ENCODE measurements at places on chromosomes 13 and 19. TPM values are rescaled to one million over a fixed set of nuclear protein-coding genes. Genes with fewer than 3 reads are reported as not detected.
A peak's percentile ranks its signal among the peaks of the same experiment; 100 is the strongest.

GRCh38 chr13:52159159-52159982 lies at the start of gene NEK3:
NEK3 (minus strand) TSS chr13:52159597; CDS start chr13:52156191, 3,406 bp downstream.
- peak; percentile 48 for DNase-seq

DNA sequence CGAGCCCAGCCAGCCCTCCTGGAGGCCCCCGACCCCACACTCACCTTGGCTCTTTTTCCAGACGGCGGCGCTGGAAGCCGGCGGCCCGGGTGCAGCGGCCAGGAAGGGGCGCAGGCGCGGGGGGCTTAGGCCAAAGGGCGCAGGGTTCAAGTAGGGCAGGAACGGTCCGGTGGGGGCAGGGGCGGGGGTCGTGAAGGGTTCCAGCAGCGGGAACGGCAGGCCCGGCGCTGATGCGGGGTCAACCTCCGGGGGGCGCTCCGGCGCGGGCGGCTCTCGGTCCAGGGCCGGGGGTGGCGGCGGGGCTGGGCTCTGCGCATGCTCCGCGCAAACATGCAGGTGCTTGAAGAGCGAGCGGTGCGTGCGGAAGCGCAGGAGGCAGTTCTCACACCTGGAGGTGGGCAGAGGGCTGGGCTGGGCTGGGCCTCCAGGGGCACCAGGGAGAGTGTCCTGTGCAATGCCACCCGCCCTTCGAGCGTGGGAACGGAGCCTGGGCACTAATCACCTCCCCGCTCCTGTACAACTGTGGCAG lies 2.3 kb downstream of the ZNF414 start:
- DNase-seq: no peak

Gene TNFSF9
- 0.53 TPM for total RNA-seq

DNA sequence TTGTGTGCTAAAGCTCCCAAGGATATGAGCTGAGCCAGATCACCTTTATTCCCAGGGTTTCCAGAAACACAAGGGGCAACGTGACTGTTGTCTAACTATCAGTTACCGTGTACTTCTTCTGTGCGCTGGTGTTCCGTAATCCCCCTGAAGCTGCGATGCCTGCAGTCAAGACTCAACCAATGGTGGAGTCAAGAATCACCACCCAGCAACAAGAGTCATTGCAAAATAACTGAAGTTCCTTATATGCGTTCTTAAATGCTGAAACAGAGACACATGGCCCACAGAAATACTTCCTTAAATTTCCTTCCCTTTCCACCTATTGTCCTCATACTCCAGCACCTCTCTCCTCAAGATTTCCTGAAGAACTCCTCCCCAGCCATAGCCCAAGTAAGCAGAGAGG lies 200.2 kb downstream of the KATNAL1 start:
- DNase-seq: no peak

- no peak for DNase-seq
Observed at GRCh38 chr13:35882722-35883497, 248.3 kb downstream of the DCLK1 start.

Gene KLHL1
- total RNA-seq: 0.26 TPM

DNA sequence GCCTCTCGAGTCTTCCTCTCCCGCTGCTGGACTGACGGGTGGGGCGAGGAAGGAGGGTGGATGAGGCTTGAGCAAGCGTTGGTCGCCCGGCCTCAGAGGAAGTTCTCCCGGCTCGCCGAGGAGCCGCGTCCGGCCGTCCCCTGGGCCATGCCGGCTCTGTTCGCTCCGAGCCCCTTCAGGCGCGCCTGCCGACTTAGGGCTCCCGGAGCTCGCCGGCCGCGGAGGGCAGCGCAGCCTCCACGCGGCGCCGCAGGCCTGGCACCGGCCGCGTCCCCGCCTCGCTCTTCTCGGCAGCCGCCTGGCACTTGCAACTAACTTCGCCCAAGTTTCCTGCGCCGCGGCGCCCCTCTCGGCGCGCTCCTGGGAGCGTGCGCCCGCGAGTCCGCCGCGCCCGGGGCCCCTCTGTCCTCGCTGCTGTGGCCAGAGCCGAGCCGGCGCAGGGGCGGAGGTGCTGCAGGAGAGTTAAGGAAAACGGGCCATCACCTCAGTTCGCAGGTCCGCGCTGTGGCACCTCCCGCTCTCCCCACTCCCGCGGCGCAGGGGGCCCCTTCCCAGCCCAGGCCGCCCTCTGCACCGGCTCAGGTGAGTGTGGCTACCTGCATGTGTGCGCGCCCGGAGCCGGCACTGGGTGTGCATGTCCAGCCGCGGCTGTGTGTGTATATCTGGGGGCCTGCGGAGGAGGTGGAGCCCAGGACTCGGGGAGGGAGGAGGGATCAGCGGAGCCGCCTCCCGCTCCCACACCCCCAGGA lies 641 bp upstream of the SOX21 start:
- DNase-seq: no peak

GRCh38 chr19:27824108-27824507 lies 1388.8 kb downstream of the UQCRFS1 start:
- DNase-seq: no peak

Gene ZNF85
- total RNA-seq: 26.4 TPM

DNA sequence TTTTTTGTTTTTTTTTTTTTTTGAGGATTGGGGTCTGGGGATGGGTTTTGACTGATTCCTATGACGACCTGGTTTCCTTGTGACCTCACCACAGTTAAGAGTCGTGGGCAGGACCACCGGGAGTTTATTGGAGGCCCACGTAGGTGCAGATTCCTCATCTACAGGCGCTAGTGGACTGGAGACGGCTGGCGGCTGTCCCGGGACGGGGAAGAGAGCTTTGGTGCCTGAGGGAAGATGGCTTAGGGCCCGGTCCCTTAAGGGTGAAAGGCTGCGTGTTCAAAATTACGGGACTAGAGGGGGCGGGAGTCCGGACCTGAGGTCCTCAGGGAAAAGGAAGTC lies 682 bp upstream of the TEAD2 start:
- DNase-seq: no peak

GRCh38 chr19:55153652-55154264 lies 3.8 kb downstream of the TNNI3 start:
- no peak for DNase-seq

GRCh38 chr13:46605076-46605824 lies 52.3 kb downstream of the LRCH1 start:
- DNase-seq: no peak

GRCh38 chr13:75541287-75541686 lies 3.6 kb upstream of the COMMD6 start:
- no peak for DNase-seq

Gene PSG11
- not detected for total RNA-seq

DNA sequence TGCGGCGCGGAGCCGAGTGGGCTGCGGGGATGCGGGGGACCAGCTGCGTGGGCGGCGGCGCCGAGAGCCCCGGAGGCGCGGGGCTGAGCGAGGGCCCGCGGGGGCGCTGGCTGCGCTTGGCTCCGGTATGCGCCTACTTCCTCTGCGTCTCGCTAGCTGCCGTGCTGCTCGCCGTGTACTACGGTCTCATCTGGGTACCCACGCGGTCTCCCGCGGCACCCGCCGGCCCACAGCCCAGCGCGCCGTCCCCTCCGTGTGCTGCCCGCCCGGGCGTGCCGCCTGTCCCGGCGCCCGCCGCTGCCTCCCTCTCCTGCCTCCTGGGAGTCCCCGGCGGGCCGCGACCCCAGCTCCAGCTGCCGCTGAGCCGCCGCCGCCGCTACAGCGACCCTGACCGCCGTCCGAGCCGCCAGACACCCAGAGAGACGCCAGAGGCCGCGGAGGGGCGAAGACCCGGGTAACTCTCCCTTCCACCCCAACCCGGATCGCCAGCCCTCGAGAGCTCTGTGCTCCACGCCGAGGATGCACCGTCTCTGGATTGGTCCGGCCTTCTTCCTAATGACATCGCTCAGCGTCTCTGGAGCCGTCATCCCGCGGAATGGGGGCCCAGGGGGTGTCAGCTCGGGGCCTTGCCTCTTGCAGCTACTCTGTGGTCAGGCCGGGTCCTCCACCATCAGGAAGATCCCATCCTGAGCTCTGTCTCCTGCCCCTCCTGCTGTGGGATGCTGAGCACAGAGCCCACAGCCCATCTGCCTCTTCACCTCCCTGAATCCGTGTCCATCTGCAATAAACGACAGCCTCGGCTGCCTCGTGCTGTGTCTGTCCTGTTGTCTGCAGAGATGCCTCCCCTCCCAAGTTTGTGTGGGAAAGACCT lies 441 bp downstream of the INAFM1 start:
- no peak for DNase-seq

Gene FFAR3
- 0.16 TPM for total RNA-seq

Gene NALCN
- total RNA-seq: 5.6 TPM

Gene IL4I1
- 0.58 TPM for total RNA-seq

DNA sequence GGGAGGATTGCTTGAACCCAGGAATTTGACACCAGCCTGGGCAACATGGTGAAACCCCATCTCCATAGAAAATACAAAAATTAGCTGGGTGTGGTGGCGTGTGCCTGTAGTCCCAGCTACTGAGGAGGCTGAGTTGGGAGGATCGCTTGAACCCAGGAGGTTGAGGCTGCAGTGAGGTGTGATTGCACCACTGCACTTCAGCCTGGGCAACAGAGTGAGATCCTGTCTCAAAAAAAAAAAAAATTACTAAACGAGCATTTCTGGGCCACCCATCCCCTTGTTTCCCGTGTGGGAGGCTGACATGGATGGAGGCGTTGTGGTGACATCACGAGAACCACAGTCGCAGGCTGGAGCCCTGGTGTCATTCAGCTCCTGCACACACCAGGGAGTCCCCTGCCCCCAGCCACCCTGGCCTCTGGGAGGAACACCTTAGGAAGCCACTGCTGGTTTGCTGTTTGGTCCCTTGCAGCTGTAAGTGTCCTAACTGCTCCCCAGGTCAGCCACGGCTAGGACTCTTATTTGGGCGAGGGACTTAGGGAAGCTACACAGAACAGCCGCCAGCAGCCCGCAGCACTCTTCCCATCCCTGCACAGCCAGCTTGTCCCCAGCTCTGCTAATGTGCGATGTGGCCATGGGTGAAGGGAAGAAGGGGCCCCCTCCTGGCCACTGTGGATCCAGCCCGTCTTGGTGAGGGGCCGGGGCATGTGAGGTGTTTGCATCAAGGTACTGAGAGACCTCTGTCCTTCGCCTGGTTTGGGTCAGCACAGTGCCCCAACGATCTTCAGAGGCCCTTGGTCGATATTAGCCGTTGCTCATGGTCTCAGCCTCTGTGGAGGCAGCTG lies 12.7 kb downstream of the NKPD1 start:
- no peak for DNase-seq

- no peak for DNase-seq
Observed at GRCh38 chr13:105170438-105170837, 1365.0 kb downstream of the EFNB2 start.

Gene CDADC1
- total RNA-seq: 6.6 TPM

DNA sequence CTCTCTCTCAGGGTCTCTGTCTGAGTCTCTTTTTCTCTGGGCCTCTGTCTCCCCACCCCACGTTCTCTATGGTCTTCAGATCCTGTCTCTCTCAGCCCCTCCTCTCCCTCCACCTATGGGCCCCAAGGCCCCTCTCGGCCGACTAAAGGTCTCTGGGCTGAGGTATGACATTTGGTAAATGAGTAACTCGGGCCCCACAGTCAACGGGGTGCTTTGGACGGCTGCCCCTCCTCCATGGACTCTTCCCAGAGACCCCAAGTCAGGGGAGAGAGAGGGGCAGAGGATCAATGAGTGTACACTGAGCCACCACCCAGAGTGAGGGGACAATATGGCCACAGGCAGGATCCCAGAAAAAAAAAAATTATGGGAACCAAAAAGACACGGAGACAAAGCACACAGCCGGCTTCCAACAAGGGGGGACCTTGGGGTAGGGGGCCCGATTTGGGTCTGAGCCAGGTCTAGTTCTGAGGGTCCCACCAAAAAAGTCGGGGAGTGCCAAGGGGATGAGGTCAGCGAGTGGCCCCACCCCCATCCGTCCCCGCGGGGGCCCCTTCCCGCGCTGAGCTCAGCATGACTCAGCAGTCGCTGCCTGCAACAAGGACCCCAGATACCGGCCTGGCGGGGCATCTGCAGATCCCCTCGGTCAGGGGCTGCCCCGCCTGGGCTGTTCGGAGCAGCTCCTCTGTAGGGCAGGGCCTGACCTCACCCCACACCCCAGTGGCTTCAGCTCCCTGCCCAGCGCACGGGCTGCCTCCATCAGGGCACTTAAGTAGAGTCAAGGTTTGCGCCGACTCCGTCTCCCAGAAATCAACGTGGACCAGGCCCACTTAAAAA lies 1.5 kb upstream of the FTL start:
- DNase-seq: no peak

DNA sequence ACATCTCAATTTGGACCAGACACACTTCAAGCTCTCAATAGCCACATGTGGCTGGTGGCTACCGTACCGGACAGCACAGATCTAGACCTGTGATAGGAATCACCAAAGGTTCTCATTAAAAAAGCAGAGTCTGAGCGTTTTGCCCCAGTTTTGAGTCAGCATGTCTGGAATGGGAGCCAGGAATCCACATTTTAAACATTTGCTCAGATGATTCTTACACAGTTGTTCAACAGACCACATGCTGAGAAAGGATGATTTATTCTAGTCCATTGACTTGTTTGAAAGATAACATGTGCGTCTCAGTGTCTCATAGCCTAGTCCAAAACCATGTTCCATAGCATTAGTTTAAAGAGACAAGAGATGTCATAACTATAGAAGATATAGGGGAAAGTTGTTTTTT lies 53.4 kb downstream of the FLT3 start:
- DNase-seq: no peak

DNA sequence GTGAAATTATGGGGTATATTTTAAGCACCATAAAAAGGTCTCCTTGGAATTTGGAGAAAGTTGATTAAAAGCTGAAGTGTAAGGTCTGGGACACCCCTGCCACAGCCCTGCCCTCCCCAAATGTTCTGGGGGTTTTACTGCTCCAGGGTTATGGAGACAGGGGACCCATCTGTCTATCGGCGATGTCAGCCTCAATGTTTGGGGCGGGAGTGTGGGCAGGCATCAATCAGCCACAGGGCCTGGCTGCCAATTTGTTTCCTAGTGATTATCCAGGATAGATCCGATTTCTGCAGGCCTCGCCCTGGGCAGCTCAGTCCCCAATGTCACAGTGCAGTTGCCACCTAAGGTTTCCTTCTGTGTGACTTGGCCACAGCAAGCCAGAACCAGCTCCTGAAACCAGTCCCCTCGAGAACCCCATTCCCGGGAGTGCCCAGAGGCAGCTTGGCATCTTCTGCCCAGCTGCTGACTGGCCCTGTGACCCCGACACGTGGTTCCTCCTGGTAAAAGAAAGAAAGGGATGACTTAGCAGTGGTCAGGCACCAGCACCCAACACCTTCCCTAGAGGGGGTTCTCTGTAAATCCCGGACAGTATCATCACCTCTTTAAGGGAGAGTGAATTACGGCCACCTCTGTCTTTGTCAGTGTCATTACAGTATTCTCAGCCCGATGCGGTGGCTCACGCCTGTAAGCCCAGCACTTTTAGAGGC lies 41.6 kb downstream of the MYO9B start:
- DNase-seq: no peak

- no peak for DNase-seq
Observed at GRCh38 chr13:94325650-94326049, 153.8 kb downstream of the DCT start.

All from urinary bladder (tissue), 4 donors.